Effector CD4-positive, alpha-beta T cell (primary cell): ENCODE measurements at places on chromosomes 11 and 22.

- DNase-seq: no peak
These were observed 1.2 kb upstream of the DUSP8 start for GRCh38 chr11:1573077-1573902.

GRCh38 chr11:121844016-121844415 lies 272.0 kb downstream of the BLID start:
- no peak for DNase-seq

DNA sequence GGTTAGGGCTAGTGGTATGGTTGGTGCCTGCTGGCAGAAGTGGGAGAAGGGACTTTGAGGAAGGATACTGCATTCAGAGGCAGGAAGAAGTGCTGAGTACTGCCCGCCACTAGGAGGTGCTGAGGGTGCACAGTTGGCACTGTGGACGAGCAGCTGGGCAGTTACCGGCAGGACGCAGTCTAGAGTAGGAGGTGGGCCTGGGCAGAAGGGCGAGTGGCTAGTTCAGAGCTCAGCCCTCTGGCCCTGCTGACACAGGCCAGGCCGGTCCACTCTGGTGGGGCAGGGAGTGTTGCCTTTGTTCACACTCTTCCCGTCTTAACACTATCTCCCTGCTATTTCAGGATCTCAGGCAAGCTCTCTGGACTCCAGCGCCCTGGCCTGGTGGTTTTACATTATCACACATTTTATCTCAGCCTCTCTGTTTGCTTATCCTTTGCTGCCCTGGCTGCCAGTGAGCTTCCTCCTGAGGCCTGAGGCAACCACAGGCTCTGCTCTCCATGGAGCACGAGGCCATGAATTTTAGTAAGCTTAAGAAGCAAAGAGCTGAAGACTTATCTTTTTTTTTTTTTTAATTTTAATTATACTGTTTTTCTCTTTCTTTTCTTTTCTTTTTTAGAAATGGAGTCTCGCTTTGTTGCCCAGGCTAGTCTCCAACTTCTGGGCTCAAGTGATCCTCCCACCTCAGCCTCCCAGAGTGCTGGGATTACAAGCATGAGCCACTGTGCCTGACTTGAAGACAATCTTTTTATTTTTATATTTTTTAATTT lies 26.9 kb downstream of the SNAP29 start:
- DNase-seq: no peak

DNA sequence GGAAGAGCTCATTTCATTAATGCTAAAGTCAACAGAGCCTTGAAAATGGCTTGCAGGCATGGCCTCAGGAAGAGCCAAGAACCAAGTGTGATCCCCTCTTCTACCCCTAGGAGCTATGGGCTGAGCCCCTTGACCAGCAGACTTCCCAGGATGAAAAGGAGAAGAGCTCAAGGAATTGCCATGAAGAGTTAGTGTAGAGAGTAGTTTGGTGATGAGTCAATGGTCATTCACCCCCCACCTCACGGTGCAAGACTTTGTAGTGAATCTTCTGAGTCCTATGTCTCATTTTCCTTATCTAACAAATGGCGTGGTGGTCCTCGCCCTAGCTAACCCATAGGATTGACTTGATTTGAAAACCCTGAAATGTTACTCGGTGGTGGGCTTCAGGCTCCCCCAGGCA lies 422.4 kb upstream of the CADM1 start:
- DNase-seq: no peak

DNA sequence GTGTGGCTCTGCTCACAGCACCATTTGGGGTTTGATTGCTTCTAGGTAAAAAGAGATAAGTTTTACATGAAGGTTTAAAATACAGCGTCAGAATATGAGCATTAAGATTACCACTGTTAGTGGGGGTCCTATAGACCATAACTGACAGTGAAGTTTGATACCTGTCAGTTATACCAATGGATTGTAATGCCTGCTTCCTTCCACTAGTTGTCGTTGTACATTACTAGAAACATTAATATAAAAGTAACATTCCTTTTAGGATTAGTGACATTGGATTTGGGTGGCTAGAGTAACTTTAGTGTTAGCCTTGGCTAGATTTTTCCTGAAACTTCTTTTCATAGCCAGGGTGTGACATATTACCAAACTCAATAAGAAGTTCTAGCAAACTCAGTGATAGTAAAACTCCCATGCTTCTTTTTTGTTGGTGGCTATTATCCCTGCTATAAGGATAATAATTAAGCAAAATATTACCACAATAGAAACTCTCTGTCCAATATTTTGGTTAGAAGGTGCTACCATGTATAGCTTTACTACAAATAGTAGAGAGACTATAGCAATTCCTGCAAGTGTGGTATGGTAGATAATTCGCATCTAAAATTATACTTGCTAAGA lies 57.1 kb downstream of the FAM181B start:
- no peak for DNase-seq

DNA sequence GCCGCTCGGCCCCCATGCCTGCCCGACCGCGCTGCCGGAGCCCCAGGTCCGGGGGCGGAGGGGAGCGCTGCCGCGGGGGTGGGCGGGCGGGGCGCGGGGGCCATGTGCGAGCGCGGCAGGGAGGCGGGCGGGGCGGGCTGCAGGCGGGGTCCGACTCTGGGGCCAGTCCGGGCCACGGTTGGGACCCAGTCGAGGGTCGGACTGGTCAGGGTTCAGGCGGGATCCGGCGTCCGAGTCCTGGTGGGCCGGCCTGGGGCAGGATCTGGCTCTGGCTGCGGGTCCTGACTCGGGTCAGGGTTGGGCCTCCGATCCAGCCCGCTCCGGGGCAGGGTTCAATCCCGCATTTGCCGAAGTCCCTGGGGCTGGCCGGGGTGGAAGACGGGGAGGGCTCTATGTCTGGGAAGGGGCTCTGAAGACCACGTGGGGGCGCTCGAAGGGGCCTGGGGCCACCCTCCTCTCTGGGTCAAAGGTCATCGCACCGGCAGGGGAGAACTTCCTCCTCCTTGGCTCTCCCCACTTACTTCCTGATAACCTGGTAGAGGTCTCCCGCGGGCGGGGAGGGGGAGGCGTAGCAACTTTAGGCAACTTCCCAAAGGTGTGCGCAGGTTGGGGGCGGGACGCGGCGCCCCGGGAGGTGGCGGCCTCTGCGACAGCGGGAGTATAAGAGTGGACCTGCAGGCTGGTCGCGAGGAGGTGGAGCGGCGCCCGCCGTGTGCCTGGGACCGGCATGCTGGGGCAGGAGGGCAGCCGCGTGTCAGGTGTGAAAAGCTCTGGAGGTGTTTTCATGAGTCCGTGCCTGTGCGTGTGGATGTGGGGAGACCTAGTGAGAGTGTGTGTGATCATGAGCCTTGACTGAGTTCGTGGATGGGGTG lies 603 bp downstream of the ESRRA start:
- DNase-seq: peak; percentile 69

DNA sequence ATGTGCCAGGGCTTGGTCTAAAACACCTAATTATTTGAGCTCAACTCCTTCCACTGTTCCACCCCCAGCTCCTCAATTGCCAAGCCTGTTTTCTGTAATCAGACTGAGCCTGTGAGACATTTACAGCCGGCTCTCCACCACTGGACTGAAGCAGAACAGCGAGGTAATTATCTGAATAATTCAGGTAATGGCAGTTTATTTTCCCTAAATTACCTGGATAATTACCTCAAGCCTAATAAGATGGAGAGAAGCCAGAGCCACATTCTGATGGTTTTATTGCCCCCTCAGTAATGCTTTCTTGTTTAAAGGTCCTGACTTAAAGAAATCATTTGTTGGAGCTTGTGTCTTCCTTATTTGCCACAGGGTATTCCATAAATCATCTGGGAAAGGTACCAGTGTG lies 64.2 kb downstream of the FZD4 start:
- no peak for DNase-seq

DNA sequence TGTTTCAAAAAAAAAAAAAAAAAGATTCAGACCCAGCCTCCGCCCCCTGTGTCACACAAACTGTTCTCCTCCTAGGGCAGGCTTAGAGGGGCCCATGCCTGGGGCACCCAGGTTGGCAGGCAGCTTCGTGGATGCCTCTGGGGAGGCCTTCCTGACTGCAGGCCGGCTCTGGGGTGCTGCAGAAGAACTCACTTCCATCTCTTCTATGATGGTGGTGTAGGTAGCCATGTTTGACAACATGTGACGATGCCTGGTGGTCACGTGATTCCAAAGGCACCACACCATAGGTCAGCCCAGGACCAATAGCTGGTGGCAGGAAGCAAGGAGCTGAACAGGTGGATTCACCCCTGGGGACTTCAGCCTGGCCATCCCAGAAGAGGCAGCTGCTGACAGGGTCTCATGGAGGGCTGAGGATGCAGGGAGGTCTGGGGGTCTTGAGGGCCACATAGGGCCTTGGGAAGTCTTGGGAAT lies 24.1 kb upstream of the CELSR1 start:
- no peak for DNase-seq

DNA sequence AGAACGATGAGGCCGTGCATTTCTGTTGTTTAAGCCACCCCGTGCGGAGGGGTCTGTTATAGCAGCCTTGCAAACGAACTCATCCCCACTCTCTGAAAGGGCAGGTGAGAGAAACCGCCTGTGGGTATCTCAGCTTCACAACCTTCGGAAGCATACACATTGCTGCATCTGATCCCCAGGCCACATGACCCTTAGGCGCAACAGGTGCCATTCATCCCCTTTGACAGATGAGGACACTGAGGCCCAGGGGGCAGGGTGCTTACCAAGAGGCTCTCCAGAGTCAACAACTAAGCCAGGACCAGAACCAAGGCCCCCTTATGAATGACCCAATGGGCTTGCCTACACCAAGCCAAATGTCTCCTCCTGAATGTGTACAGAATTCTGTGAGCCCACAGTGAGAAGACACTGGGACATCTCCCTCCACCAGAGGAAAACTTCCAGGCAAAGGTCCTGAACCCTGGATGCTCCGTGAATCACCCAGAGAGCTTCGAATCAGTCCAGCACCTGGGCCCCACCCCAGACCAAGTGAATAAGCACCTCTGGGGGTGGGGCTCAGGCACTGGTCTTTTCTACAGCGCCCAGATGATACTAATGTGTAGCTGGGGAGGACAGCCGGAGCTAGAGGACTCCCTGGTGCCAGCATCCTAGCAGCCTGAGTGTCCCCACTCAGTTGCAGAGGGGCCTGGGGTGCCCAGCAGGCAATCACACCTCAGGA lies 83.2 kb downstream of the BUD13 start:
- no peak for DNase-seq

GRCh38 chr11:104095791-104096190 lies 59.4 kb downstream of the DDI1 start:
- no peak for DNase-seq

- no peak for DNase-seq
These were observed 10.7 kb downstream of the SHANK3 start for GRCh38 chr22:50683086-50683993.

GRCh38 chr22:28570696-28571373 lies 108.8 kb downstream of the TTC28 start:
- no peak for DNase-seq

DNA sequence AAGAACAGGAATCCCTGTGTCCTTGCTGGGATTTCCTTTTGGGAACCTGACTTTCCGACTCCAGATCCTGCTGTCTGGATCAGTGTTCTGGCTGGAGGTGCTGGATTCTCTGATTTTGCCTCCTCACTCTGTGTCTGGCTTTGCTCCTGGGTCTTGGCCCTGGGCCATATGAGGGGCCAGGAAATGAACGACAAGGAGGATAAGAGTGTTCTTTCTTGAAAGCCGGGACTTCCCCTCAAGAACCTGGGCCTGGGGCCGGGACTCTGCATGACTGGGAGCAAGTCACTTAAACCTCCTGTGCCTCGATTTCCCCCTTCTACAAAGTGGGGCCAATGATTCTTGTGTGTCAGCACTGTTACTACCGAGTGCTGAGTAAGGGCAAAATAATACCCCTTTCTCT lies 2.9 kb upstream of the MYO7A start:
- no peak for DNase-seq

DNA sequence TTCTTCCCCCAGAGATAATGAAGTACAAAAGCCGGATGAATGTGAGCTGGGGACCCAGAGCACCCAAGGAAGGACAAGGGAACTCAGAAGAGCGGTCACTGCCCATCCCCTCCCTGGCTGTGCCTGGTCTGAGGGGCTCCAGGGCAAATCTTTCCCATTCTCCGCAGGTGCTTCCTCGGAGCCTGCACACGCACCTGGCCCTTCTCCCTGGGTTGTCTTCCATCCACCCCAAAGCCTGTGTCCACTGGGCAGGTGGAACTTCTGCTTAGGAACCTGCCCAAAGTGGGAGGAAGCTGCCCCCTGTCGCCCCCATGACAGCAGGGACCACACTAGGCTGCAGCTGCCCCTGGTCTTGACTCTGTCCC lies 121.0 kb upstream of the FGF3 start:
- DNase-seq: no peak

DNA sequence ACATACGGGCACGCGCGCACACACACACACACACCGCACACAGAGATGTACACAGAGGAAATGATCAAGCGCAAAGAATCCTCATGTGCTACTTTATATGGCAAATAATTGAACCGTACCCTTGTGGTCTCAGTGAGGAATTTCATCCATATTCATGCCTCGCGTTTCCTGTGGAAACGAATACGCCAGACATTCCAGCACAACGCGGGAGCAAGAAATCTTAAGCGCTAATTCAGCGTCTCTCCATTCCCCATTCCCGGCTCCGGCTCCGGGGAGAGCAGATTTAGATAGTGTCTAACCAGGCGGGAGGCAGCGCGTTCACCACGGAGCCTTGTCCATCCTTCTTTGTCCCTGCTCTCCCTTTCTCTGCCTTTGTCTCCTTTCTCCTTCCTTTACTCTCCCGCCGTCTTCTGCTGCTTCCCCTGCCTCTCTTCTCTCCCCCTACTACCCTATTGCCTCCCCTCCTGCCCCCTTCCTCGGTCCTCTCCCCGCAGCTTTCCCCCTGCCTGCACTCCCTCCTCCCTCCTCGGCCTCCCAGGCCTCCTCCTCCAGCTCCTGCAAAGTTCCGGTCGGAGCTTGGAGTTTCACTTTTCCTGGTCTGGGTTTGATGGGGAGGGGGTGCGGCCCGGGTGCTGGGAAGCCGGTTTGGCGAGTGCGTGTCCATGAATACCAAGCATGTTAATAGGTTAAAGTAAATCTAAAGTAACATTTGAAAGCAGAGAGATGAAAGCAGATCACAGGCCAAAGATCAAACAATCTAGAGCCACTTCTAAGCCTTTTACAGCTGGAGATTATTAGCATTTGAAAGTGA lies 579.3 kb downstream of the BUD13 start:
- no peak for DNase-seq

GRCh38 chr11:62774407-62774806 lies 3.2 kb downstream of the TAF6L start:
- DNase-seq: no peak

- DNase-seq: no peak
These were observed 61.3 kb downstream of the RCN1 start for GRCh38 chr11:32152216-32152615.

- no peak for DNase-seq
These were observed 59.6 kb downstream of the ATXN10 start for GRCh38 chr22:45731041-45731797.

GRCh38 chr11:33723238-33723881 lies 12.9 kb downstream of the CD59 start:
- no peak for DNase-seq

- DNase-seq: no peak
These were observed 32.4 kb upstream of the CLNS1A start for GRCh38 chr11:77669848-77670511.

GRCh38 chr22:23129149-23129548 lies 12.6 kb downstream of the RSPH14 start:
- no peak for DNase-seq

GRCh38 chr22:24681236-24681635 lies 78.2 kb downstream of the GGT1 start:
- no peak for DNase-seq
